ENCODE measurements at places on chromosomes 7 and 10.

DNA sequence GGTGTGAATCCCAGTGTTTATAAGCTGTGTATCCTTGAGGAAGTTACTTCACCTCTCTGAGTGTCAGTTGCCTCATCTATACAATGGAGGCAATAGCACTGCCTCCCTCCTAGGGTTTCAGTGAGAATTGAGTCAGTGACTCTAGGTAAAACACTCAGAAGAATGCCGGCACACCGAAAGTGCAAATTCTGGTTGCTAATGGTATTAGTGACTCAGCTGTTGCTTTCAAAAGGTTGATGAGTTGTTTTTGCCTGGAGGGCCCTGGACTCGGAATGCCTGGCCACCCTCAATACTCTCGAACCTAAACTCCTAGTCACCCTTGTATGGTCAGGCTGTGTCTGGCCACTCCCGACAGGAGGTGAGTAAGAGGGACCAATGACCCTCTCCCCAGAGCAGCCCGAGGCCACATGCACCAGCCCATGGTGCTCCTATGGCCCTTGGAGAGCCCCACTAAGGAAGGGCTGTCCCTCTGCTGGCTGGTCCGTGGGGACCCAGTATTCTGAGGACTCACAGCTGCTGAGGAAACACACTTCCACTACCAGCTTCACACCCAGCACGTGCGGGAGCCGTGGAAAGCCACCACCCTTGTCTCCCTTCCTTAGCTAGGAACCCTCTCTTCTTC, 60.2 kb downstream of the CALML3 start:
- DNase-seq, result peak; percentile 34

- DNase-seq, result peak; percentile 8
Observed at GRCh38 chr10:123564631-123565030, 101.5 kb upstream of the GPR26 start.

DNA sequence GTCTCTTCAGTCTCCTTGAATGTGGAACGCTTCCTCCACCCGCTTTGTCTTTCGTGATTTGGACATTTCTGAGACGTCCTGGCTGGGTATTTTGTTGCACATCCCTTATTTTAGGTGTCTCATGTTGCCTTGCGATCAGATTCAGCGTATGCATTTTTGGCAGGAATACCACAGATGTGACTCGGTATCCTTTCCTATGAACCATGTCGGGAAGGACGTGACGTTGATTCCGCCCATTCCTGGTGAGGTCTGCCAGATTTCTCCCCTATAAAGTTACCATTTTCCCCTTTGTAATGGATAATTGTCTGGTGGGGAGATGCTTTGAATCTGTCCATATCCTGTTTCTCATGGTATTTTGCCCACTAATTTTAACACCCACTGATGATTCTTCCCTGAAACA, 49.6 kb downstream of the RBM17 start:
- DNase-seq, result no peak

DNA sequence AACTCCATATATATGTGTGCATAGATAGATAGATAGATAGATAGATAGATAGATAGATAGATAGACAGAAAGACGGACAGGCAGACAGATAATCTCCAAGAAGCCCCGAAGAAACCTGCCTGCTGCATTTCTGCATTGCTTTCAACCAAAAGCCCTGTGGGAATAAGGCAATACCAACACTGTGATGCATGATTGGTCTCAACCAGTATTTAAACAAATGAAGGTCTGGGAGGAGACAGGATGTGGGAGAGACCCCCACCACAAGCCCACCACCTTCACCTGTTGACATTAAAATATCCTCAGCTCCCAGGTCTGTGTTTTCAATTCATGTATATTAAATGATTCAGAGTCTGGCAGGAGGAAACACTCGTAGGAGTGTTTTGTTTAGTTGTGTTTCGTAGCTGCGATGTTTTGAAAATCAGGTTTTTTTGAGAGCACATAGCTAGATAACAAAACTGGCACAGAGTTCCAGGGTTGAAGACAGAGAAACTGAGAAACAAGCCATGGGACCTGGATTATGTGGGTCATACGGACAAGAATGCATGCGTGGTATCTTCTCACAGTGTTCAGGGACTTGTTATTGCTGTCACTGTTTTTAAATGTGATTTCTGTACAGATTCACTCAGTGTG, 200.7 kb upstream of the AHR start:
- no peak for DNase-seq

GRCh38 chr10:51620131-51620530, 79.3 kb downstream of the CSTF2T start:
- no peak for DNase-seq

DNA sequence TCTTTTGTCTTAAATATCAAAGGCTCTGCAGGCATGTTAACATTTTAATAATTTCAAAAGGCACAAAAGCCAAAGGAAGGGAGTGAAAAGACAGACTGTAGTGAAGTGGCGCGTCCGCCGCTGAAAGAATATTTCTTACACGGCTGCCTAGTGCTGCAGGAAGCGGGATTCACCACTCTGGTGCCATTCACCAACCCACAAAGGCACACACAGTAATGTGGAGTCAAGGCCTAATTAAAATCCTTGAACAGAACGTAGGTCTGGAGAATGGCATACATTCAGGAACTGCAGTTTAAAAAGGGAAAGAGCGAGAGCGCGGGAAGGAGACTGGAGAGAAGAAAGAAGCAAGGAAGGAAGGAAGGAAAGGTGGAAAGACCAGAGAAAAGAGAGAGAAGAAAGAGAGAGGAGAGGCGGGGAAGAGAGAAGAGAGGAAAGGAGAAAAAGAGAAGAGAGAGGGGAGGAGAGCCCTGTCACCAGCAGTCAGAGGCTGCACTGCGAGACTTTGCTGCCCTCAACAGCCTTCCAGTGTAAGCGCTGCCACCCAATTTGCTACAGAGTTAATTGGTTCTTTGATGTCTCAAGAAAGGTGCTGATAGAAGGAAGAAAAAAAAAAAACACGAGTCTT, 554.0 kb downstream of the MDFIC start:
- DNase-seq, result peak; percentile 49

DNA sequence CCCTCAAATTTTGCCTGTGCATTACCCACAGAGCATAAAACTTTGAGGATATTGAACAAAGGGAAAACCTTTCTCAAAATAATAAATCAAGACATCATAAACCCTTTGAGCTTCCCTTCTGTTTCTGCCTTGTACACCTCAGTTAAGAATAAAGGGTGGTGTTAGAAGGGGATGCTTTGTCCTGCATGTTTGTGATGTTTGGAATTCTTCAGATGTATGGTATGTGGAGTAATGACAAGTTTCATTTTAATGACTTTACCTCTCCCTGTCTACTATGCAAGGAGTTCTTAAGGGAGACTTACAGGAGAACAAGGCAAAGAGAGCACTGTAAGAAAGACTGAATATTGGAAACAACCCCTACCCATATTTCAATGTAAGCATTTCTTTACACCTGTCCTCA, 99.2 kb downstream of the HECW1 start:
- DNase-seq, result no peak

DNA sequence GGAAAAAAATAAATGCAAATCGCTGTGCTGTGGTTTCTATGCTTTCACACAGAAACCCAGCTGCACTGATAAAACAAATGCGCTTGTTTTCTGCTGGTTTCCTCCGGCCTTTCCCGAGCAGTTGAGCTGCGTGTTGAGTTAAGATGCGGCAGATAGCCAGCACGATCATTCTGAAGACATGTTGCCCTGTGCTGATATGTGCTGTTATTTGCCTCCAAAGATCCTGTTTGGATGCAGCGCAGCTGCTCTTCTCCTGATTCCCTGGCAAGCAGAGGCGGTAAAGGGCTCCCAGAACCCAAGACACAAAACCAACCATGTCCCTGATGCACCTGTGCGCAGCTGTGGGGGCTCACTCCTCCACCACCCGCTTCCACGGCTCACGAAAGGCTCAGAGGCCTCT, 225.4 kb downstream of the PAXIP1 start:
- no peak for DNase-seq

GRCh38 chr7:144391823-144392255, 11.7 kb downstream of the NOBOX start:
- no peak for DNase-seq

DNA sequence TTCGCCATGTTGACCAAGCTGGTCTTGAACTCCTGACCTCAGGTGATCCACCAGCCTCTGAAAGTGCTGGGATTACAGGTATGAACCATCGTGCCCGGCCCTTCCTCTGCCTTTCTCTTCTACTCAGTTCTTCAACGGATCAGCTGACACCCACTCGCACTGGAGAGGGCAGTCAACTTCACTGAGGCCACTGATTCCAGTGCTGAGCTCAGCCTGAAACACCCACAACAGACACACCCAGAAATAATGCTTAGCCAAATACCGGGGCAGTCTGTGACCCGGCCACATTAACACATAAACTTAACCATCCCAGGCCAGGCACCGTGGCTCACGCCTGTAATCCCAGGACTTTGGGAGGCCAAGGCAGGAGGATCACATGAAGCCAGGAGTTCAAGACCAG, 119.3 kb upstream of the CHST15 start:
- no peak for DNase-seq

GRCh38 chr10:18738835-18739234, 79.6 kb downstream of the ARL5B start:
- DNase-seq, result no peak

DNA sequence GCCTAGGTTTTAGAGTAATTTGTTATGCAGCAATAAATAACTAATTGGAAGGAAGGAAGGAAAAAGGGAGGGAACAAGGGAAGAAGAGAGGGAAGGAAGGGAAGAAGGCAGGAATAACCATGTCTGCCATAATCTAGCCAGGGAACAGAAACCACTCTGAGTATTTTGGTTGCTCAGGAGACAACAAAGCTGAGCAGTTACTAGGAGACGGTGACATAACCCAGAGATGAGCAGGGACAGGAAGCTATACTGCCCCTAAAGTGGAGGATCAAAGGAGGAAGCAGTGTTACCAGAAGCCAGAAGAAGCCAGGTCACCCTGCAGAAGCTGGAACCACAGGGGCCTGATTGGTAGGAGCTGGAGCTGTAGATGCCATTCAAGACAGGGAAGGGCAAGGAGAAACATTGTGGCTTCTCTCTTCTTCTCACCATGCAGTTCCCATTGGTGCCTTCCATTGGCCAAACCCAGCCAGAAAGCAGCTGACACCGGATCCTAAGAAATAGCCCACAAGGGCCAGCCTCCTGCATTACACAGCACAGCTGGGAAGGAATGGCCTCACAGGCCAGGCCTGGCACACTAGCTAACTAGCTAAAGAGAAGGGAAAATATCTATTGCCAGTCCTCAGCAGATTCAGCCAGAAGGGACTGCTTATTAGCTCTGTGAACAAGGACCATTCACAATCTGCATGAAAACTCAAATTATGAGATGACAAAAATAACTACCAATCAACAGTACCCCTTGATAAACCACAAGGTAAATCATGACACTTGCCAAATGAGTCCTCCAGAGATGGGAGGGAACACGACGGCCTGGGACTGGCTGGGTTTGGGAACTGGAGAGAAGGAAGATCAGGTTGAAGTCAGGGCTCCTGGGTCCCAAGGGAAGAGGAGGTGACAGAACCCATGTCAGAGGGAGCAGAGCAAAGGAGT, 184.5 kb upstream of the NFE2L3 start:
- no peak for DNase-seq

GRCh38 chr10:79413196-79413595, 32.2 kb downstream of the ZCCHC24 start:
- no peak for DNase-seq

DNA sequence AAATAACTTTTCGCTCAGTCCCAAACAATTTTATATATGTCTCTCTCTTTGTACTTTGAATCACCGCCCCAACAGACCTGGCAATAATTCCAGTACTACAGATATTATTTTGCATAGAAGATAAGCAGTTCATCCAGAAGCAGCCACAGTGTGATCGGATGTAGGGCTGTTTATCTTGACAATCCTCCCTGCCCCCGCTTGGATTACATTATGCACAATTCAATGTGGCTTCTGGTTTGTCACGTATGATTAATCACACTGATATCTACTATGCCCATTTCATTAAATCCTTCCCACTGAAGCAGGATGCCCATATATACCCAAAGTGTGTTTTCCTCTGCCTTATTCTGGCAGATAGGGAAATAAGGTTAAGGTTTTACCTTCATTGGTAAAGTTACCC, 115.2 kb downstream of the PDE1C start:
- no peak for DNase-seq

GRCh38 chr7:79091661-79092060, 361.8 kb downstream of the MAGI2 start:
- no peak for DNase-seq

- no peak for DNase-seq
Observed at GRCh38 chr10:22611425-22612115, 102.8 kb downstream of the PIP4K2A start.

- DNase-seq, result no peak
Observed at GRCh38 chr7:27201580-27202017, 1.7 kb upstream of the HOXA13 start.

DNA sequence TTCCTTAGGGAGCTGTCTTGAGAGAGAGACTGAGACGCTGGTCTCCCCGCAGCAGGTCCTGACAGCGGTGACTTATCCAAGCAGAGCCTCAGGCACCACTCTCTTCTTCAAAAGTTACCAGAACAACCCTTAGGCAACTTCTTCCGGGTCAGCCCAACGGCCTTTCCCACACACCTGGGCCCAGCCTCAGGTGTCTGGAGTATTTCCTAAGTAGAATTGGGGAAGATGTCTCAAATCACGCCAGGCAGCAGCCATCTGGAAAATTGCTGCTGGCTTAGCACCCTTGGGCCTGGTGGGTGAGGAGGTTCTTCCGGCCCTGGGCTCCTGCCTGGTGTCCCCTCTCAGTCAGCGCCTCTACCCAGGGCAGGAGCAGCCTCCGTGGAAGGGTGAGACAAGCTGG, 80.4 kb upstream of the ANLN start:
- no peak for DNase-seq

DNA sequence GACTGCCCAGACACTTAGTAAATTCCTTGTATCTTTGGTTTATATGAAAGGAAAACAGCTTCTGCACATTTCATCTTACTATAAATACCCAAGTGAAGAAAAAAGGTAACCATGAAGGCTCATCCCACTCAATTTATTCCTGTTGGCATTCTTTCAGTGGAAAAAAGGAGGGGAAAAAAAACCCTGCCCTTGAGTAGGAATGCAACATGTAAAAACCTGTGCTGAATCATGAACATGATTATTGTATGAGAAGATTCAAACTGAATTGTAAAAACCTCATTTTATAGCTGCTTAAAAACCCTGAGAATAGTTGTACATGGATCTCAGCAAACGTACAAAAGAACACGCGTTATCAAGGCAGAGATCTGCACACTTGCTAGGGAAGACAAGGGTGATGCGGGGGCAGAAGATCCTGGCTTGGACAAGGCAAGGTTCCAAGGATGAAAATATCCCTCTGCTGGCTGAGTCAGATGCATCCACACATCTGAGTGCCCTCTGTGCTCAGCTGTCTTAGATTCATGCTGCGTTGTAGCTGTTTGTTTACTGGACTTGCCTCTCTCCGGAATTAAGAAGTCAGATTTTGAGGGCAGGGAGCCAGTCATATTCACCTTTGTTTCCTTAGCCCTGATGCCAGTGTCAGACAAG, 658.2 kb downstream of the PARD3 start:
- DNase-seq, result no peak

- no peak for DNase-seq
Observed at GRCh38 chr10:26755443-26755903, 58.0 kb downstream of the PDSS1 start.

GRCh38 chr7:143351060-143351459, 11.5 kb downstream of the FAM131B start:
- DNase-seq, result no peak

GRCh38 chr7:50832744-50833143, 50.0 kb upstream of the GRB10 start:
- DNase-seq, result no peak
